ENCODE measurements at places on chromosomes 1 and 21. TPM values are rescaled to one million over a fixed set of nuclear protein-coding genes. Genes with fewer than 3 reads are reported as not detected.

The SYNC gene
- 3.7 TPM for total RNA-seq

The CRNN gene
- not detected for total RNA-seq

The LMX1A gene
- not detected for total RNA-seq

The LRRC71 gene
- total RNA-seq = not detected

The FNDC10 gene
- 2.9 TPM for total RNA-seq

The KRTAP12-2 gene
- total RNA-seq = not detected

The KDM1A gene
- total RNA-seq = 302 TPM

The ADAM30 gene
- not detected for total RNA-seq

The SLFNL1 gene
- total RNA-seq = 0.82 TPM

The GUCA2A gene
- total RNA-seq = not detected

The LCE2A gene
- total RNA-seq = not detected

The TRNP1 gene
- total RNA-seq = 16.7 TPM

The USH2A gene
- total RNA-seq = under 0.01 TPM

The AMPD1 gene
- total RNA-seq = not detected

The CYP4A11 gene
- total RNA-seq = not detected

The ACOT11 gene
- total RNA-seq = 1.2 TPM

The BMP8B gene
- 0.41 TPM for total RNA-seq

The CPLANE2 gene
- 16.7 TPM for total RNA-seq

The LINGO4 gene
- total RNA-seq = not detected

The PRAMEF18 gene
- not detected for total RNA-seq

The RIPK4 gene
- not detected for total RNA-seq

The GJA4 gene
- total RNA-seq = 3.3 TPM

The PDC gene
- total RNA-seq = not detected

The IL20 gene
- total RNA-seq = not detected
